RCC 7860 (cell line): ENCODE measurements at places on chromosomes 1 and 21.

DNA sequence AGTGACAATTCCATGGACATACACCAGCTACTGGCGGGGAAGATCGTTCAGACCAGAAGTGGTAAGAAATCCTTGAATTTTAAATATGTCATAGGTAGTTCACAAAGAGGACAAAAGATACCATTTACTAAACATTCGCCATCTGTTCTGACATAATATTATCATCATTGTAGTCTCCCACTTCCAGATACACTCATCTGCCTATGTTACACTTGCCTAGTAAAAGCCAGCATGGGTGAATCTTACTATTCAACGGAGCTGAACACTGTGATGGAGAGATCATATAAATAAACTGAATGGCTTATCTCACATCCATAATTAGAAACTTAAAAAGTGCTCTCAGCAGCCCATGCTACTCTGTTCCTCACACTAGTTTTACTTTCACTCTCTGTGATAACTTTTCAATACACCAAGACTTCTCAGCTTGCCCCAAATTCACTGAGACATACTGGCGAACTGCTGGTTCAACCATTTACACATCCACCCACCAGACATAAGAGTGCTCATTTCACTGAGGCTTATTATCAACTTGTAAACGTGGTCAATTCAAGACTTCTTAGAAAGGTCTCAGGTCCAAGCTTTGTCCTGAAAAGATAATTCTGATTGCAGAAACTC lies 463 bp upstream of the PRRC2C start:
- no peak for DNase-seq

GRCh38 chr1:41629141-41629540 lies 144.7 kb upstream of the EDN2 start:
- no peak for DNase-seq

- peak; percentile 11 for DNase-seq
Measured at GRCh38 chr1:48572646-48573258, 100.7 kb upstream of the SPATA6 start.

DNA sequence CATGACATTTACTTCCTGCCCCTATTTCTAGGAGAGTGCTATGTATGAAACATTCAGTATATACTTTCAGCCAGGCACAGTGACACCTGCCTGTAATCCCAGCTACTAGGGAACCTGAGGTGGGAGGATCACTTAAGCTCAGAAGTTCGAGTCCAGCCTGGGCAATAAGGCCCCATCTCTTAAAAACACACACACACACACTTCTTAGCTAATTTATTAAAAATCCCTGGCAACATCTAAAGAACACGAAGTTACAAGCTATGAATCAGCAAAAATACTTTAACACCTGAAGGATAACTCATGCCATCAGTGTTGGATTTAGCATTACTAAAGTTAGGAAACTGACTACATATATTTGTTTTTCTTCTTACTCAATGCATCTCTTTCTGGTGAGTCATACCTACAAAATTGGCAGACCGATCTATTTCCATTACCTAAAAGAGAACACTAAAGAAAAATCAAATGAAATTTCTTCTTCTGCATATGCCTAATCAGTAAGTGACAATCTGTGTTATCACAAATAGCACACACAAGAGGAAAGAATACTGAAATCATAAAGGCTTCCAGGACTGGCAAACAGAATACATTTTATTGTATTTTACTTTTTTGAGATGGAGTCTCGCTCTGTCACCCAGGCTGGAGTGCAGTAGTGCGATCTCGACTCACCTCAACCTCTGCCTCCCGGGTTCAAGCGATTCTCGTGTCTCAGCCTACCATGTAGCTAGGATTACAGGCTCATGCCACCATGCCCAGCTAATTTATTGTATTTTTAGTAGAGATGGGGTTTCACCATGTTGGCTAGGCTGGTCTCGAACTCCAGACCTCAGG lies 41.4 kb downstream of the RNF115 start:
- peak; percentile 96 for DNase-seq

DNA sequence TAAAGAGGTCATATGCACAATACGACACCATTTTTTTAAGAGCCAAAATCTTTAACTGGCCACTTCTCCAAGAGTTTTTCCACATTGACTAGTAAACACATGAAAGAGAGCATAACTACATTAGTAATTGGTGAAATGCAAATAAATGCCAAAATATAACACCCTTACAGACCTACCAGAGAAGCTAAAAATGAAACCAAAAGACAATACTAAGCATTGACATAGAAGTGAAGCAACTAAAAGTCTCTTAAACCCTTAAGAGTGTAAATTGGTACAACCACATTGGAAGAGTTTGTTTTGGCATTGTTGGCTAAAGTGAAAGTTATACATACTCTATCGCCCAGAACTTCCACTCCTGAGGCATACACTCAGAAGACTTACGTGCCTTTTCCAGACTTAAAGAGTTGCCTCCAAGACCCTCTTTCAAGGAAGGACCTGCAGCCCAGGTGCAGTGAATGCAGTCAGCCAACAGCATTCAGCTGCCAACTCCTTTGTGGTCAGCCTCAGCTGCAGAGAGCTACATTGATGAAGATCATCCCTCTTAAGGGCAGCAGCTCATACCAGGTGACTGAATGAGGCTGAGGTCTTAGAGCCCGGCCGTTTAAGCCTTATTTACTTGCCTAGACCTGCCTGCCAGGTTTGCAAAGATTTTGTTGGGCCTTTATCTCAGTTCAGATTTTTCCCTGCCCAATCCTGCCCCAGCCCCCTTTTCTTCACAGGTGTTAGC lies 839.1 kb upstream of the ADGRL2 start:
- DNase-seq: no peak

DNA sequence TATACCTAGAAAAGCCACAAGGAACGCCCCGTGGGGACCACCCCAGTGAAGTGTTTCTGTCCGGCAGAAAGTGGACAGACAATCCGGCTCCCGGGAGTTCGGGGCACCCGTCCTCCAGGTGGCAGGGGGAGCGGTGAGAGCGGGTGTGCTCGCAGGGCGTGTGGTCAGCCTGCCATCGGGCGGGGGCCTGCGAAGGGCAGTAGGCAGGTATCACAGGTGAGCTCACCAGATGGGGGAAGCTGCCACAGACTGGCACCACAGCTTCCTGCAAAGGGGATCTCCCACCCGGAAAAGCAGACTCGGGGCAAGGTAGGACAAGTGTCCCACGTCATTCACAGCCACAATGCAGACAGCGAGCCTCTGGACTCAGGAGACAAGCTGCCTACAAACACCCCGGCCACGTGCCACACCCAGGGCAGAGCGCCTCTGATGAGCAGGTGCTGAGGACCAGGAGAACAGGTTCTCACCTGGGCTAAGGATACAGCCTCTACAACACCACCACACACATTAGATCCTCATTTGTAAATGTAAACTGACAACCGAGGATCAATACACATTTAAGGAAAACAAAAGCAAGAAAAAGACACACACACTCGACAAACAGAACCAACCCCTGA lies 36.4 kb downstream of the VPS26C start:
- DNase-seq: no peak

DNA sequence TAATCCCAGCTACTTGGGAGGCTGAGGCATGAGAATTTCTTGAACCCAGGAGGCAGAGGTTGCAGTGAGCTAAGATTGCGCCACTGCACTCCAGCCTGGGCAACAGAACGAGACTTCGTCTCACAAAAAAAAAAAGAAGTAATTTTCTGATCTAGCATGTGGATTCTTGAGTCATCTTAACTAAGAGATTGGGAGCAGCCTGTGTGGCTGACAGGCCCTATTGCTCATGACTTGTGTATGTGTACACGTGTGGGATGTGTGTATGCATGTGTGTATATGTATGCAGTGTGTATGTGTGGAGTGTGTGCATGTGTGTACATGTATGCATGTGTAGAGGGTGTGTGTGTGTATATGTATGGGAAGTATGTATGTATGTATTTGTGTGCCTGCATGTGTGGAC lies 29.5 kb downstream of the DOP1B start:
- no peak for DNase-seq

GRCh38 chr1:224565611-224566406 lies 50.3 kb upstream of the CNIH3 start:
- no peak for DNase-seq

GRCh38 chr1:4052657-4053056 lies 152.6 kb upstream of the C1orf174 start:
- no peak for DNase-seq

GRCh38 chr1:223246476-223247112 lies 103.5 kb upstream of the TLR5 start:
- no peak for DNase-seq
